ENCODE measurements at places on chromosomes 2 and 18.

- DNase-seq, result no peak
Measured at GRCh38 chr18:5969355-5969988, 74.2 kb upstream of the TMEM200C start.

DNA sequence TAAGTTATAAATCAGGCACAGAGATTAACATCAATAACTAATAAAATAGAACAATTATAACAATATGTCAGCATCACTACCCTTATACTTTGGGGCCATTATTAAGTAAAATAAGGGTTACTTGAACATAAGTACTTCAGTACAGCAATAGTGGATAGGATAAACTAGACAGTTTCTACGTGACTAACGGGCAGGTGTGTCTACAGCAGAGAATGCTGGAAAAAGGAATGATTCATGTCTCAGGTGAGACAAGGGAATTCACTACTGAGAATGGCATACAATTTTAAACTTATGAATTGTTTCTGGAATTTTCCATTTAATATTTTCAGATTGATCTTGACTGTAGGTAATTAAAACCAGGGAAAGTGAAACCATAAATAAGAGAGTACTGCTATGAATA, 5.5 kb downstream of the WDR75 start:
- DNase-seq, result no peak

DNA sequence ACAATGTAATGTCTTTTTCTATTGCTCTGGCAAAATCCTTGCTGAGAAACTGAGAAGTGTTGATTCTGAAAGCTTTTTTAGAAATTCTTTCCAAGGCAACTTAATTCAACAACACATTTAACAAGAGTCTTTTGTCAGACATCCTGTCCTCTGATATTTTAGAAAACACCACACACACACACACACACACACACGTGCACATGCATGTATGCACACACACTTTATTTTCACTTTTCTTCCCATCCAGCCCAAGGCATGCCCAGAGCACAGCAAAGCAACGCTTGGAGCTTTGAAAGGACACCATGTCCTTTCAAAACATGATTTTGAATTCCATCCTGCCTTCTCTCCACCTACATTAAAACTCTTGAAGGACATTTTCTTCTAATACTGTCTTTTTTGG, 116.1 kb downstream of the ATL2 start:
- no peak for DNase-seq

GRCh38 chr2:46683541-46683940, 204.2 kb downstream of the TMEM247 start:
- no peak for DNase-seq

GRCh38 chr18:35927430-35927829, 45.0 kb upstream of the RMP24 start:
- DNase-seq, result no peak

DNA sequence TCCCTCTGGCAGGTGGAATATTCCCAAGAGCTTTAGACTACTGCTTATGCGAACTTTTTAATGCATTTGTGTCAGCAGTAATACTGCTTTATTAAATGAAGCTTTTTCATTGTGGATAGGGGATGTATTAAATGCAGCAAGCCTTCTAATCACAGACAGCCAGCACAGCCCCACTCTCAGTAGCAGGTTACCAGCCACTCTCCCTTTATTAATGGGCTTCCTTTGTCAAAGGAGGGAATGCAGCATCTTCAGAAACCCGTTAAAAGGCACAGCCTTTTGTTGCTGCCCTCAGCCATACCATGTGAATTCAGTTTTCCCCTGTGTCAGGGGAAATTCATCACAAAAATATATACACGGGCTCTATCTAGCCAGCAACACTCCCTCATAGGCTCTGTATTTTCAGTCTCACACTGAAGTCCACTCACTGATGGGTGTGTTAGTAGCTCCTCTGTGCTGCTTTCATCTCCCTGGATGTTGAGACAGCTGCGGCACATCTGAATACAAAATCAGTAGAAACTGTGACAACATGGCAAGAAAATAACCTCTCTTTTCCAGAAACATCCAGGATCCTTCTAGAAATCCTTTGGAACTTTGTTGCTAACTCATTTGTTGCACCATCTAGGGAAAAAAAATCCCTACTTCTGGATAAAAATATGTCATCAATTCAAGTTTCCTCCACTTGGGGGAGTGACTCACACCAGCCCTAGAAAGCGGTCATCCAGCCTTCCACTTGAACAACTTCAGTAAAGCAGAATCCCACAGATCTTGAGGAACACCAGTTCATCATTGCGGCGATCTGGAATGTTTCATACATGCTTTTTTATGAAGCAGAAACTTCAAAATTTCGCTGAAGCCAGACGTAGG, 48.4 kb downstream of the LRRTM1 start:
- DNase-seq, result no peak

- DNase-seq, result no peak
Measured at GRCh38 chr2:149908726-149909683, 321.4 kb upstream of the MMADHC start.

- DNase-seq, result no peak
Measured at GRCh38 chr18:51417643-51418483, 220.4 kb upstream of the MEX3C start.

- DNase-seq, result no peak
Measured at GRCh38 chr18:2967820-2968219, 45.1 kb downstream of the LPIN2 start.

GRCh38 chr2:10946394-10946793, 34.7 kb downstream of the KCNF1 start:
- DNase-seq, result no peak

DNA sequence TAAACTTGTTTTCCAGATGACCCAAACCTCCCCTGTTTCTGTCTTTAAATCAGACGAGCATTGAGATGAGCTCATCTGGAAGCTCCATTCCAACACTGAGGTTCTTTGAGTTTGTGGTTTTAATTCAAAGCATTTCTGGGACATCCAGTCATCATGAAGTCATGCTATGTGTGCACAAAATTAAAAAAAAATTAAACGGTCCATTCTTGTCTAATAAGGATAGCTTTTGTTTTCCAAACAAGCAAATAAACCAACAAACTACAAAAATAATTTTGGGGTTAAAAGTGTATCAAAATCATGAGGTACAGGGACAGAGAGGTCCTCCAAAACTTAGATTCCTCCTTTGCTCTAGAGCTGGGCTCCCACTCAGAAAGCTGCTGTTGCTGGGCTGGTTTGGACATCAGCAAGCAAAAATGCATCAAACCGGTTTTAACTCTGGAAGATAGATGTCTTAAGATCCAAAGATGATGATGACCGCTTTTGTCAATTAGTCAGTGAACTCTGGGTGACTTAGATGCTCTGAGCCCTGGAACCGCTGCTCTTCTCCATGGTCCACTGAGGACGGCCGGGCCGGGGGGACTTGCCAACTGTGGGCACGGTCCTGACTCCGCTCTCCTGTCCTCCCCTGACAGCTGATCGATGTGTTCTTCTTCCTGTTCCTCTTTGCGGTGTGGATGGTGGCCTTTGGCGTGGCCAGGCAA, 65.4 kb downstream of the TRPM8 start:
- DNase-seq, result no peak

GRCh38 chr18:79962835-79963657, 1.4 kb upstream of the HSBP1L1 start:
- no peak for DNase-seq

DNA sequence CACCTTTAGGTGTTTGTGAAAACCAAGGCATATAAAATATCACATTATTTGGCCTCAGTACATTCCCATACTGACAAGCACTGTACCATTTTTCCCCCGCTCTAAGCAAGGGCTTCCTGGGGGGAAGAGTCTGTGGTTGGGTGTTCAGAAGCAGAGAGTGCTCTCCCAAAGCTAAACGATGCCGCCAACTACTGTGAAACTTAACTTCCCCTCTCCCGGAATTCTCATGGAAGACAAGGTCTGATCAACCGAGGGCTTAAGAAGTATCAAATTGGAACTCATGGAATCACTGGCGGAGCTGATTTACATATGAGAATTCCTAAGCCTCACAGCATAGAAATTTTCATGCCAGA, 433 bp upstream of the MFF start:
- DNase-seq, result peak; percentile 24

GRCh38 chr2:121355488-121355887, 70.5 kb upstream of the TFCP2L1 start:
- DNase-seq, result no peak

DNA sequence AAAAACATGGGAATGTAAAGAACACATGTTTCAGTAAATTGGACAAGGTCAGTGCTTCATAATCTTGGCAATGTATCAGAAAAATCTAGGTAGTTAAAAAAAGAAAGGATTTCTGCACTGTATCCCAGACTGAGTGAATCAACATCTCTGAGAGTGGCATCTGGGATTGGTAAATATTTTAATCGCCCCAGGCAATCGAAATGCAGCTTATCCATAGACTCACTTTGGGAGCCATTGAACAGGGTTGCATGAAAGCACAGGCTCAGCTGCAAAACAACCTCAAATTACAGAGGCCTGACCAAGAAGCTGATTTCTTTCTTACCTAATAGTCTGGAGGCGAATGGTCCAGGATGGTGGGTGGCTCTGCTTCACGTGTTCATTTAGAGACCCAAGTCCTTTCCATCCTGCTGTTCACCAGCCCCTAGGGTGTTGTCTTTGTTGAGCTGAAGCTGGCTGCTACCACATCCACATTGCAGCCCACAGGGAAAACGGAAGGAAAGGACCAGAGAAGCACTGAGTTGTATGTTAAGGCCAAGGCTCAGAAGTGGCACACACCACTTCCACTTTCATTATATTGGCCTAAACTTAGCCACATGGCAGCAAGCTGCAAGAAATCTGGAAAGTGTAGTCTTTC, 59.0 kb downstream of the MOGAT1 start:
- DNase-seq, result no peak

GRCh38 chr2:163647300-163647699, 88.5 kb downstream of the FIGN start:
- no peak for DNase-seq

GRCh38 chr2:235854276-235854675, 313.9 kb downstream of the GBX2 start:
- DNase-seq, result no peak

DNA sequence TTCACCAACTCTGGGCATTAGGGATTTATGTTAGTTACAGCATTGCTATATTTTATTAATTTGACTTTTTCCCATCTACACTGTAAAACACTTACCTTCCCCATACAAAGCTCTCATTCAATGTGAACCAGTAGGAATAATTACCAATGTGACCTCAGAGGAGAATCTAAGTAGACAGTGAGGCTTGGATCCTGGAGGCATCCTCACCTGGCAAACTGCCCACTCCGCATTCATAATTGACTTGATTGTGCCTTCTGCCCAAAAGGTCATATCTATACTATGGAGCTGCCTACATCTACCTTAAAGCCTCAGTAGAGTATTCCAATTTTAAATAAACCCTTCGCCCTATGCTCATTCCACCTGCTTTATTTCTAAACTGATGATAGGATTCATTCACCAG, 45.4 kb upstream of the SCN1A start:
- no peak for DNase-seq

DNA sequence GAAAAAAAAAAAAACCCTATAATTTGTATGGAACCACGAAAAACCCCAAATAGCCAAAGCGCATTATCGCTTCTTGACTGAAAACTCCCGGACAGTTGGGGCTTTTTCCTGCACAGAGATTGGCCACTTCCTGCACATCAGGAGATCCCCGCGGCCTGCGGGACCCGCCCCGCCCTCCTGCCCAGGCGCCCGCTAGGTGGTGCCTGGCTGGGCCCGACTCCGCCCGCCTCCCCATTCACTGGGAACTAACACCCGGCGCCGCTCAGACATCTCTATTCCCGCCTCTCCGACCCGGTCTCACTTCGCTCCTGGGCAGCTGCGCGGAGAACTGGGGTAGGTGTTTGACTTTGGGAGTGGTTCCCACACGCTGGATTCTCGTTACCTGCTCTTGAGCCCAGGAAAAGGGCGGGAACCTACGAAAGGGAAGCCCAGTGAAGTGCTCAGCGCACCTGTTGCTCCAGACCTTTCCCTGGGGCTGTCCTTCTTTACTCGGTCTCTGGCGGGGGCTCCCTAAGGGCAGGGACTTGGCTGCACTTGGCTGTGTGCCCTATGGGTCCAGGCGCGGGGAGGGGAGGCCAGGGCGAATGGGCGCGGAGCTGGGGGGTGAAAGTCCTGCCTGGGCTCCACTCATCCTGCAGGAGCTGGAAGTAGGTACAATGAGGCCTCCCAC, at the start of gene HMSD:
TSS of gene HMSD (plus strand) at position 234 of the 670 bp plus-strand sequence. CDS start 4,155 bp downstream, outside the sequence.
- no peak for DNase-seq
